RWPE1 (cell line): ENCODE measurements at places on chromosomes 13 and 19.
A peak's percentile ranks its signal among the peaks of the same experiment; 100 is the strongest.

DNA sequence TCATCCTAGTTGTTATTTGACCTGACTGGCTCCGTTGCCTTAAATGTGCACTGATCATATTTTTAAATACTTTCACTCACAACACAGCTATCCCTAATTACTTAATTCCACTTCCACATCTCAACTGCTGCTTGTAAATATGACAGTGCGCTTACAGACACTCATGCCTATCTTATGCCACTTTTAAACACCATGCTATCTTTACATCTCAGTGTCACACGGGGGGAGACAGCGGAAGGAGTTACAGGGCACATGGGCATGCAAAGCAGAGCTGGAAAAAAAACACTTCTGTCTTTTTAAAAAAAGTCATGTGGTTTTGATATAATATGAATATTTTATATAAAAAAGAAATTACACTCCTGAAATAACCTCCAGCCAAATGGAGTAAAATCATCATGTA is 44.1 kb downstream of the SMAD9 start:
- DNase-seq: no peak

DNA sequence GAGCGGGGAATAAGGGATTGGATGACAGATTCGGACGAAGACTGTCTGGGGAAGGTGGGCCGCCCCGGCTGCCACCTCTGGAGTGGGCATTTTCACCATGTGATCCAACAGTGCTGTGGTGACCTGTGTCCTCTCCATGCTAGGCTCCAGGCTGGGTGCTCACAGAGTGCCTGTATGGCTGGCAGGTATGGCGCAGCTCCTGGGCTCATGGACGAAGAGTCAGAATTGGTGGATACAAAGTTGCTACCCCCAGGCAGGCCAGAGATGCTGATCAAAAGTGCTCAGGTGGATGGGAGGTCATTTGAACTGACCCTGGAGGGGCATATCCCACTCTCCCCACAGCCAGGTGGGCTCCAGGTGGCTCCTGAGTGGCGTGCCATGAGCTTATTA is 111.3 kb upstream of the UQCRFS1 start:
- no peak for DNase-seq

- no peak for DNase-seq
Measured at GRCh38 chr13:92197669-92198068, 799.2 kb downstream of the GPC5 start.

DNA sequence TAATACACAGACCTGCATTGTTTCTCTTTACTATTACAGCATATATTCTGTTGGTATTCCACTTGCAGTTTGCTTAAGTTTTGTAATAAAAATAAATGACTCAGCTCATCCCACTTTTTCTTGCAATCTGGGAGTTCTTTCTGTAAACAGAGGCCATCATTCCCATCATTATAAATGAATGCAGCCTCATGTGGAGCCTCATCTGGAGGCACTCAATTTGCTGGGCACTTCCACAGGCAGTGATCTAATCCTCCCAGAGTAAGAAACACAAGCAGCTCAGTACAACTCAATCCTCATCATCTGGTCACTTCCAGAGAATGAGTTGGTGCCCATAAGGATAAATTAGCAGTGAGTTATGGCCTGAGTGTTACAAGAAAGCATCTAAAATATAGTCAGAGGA is 2801.9 kb downstream of the PCDH9 start:
- DNase-seq: no peak

GRCh38 chr19:7856679-7857663 is 17.2 kb downstream of the PRR36 start:
- DNase-seq: no peak

DNA sequence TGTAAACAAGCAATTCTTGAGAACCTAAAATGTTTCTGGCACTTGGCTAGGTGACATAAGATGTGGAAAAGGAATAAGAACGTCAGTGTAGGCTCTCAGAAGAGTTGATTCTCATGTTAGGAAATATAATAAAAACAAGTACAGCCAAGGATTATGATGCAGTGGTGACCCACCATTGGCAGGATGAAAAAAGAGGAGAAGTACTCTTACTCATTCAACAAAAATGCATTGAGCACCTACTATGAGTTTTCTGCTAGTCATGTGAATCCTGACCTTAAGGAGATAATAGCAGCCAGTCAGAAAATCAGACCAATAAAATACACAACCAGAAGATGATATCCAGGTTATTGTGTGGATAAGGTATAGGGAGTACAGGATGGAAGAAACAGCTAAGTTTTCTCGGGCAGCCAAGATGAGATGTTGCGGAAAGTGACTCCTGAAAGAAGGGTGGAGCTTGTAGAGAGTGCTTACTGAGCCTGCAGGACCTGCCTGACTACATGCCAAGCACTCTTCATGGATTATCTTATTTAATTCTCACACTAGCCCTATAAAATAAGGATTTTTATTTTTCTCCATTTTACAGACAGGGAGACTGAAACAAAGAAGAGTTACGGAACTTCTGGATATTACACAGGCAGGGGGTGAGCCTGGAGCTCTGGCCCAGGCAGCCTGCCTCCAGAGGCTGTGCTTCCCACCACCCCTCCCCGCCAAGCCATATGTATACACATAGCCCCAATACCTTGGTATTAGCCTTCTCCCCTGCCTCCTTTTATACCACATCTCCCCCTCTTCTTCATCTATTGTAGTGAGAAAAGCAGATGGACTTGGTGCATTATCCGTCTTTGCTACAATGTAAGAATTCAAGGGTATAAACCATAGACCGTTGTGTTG is 58.0 kb downstream of the TGDS start:
- DNase-seq: no peak

DNA sequence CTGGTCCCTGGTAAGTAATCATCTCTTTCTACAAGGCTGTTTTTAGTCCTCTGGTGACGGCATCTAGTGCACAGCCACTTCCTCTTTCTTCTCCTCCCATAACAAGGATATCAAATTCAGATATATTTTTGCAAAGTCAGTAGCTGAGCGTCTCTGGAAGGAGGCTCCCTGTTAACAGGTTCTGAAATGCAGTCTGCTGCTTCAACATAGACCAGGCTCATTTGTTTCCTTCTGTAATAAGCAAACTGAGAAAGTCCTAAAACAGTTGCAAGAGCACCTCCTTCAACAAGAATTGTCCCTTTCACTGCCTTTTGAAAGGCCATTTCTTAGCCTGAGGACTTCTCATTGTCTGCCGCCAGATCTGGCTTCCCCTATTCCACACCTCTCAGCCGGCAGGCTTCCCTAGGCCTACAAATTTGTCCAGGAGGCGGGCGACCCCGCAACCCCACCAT is 7.4 kb upstream of the ZSCAN5A start:
- no peak for DNase-seq

DNA sequence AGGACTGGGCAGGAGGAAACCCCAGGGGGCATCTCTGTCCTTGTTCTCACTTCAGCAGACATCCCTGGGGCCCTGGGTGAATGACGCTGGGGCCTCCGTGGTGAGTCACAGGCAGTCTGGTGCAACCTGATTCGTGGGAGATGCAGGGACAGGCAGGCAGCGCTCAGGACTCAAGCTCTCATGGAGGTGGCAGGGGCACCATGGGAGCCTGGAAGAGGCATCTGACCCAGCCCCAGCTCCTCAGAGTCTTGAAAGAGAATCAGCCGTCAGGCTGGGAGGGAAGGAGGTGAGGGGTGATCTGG is 14.0 kb upstream of the PTOV1 start:
- DNase-seq: no peak

DNA sequence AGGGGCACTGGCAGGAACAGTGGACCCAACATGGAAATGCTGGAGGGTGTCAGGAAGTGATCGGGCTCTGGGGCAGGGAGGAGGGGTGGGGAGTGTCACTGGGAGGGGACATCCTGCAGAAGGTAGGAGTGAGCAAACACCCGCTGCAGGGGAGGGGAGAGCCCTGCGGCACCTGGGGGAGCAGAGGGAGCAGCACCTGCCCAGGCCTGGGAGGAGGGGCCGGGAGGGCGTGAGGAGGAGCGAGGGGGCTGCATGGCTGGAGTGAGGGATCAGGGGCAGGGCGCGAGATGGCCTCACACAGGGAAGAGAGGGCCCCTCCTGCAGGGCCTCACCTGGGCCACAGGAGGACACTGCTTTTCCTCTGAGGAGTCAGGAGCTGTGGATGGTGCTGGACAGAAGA is 4.1 kb downstream of the KLK2 start:
- no peak for DNase-seq

GRCh38 chr19:7619671-7620441 is 9.5 kb downstream of the XAB2 start:
- DNase-seq: no peak

GRCh38 chr19:56137405-56137804 is 3.7 kb upstream of the ZNF444 start:
- DNase-seq: no peak

GRCh38 chr19:2706251-2706650 is 3.8 kb upstream of the GNG7 start:
- no peak for DNase-seq

GRCh38 chr13:90592943-90593342 is 754.5 kb upstream of the MIR17HG start:
- no peak for DNase-seq

DNA sequence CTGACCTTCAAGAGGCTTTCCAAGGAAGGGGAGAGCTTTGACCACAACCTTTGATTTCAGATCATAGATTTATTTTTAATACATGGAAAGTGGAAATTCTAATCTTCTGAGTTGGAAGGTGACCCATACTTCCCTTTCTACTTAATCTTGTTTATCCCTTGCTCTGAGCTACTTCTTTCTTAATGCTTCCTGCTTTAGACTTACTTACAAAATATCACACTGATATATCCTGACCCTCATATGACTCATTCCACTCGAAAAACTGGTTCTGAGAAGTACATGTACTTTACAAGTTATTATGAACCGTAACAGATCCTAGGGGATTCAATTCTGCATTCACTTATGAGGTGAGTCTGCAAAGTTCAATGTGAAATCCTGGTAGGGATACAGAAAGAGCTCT is 76.2 kb upstream of the IRS2 start:
- peak; percentile 68 for DNase-seq

- no peak for DNase-seq
Measured at GRCh38 chr19:35731779-35732405, 10.4 kb downstream of the IGFLR1 start.

GRCh38 chr13:44242766-44243165 is 130.9 kb upstream of the SERP2 start:
- DNase-seq: no peak

DNA sequence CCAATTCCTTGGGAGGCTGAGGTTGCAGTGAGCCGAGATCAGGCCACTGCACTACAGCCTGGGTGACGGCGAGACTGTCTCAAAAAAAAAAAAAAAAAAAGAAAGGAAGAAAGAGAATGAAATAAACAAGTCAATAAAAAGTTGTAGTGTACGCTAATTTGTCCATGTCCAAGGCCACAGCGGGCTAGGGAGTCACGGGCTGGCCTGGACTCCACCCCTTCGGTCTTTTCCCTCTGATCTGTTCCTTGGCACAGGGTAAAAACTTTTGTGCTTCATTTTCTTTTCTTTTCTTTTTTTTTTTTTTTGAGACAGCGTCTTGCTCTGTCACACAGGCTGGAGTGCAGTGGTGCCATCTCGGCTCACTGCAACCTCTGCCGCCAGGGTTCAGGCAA is 19.4 kb upstream of the MKNK2 start:
- no peak for DNase-seq

GRCh38 chr13:83086088-83086487 is 796.2 kb downstream of the SLITRK1 start:
- DNase-seq: no peak

DNA sequence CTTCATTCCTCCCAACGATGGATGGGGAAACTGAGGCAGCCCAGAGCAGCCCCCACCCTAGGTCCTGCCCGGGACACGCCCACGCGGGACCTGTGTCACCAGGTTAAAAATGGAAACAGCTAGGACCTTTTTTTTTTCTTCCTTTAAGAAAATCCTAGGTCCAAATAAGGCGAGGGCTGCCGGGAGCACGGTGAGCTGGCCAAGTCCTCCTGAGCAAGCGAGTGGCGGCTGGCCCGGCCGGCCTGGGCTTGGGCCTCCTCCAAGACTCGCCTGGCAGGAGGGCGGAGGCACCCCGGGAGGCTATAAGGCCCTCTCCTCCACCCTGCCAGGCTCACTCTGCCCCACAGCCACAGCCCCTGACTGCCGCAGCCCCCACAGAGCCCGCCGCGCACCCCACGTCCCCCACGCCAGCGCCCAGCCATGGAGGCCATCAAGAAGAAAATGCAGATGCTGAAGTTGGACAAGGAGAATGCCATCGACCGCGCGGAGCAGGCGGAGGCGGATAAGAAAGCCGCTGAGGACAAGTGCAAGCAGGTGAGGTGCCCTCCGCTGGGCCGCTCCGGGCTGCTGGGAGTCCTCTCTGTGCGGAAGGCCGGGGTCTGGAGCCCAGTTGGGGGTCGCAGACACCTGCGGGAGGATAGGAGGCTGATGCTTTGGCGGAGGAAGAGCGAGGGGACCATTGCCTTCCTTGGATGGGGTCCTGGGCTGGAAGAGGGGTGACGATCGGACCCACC is 8.9 kb upstream of the TPM4 start:
- peak; percentile 93 for DNase-seq

DNA sequence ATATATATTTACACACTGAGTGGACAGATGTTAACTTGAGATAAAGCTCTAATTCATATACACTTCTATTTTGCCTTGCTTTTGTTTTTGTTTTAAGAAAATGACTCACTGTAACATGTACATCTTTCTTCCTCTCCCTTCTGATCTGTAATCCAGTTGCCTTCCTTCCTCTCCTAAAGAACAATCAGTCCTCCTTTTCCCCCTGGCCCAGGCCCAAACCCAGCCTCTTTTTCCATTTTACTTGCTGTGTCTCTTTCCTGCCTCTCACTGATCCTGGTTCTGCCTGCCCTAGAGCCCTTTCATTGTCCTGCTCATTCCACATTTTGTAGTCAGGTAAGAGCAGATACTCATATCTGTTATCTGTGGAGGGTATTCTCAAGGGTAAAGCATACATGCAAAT is 50.8 kb downstream of the ZAR1L start:
- DNase-seq: no peak

DNA sequence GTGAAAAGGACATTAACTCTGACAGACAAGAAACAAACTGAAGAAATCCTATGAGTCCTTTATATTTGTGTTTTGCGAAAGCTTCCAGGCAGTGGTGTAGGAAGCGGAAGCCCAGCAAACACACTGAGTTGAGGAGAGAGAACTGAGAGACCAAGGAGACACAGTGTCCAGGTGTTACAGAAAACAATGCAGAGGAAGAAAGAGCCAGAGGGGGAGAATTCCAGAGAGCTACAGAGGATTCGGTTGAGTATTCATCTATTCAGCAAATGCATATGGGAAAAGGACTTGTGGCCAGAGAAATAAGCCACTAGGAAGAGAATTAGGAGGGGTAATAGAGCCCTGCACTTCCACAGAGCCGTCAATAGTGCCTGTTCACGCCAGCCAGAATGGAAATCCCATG is 183.5 kb downstream of the LIG4 start:
- DNase-seq: no peak

DNA sequence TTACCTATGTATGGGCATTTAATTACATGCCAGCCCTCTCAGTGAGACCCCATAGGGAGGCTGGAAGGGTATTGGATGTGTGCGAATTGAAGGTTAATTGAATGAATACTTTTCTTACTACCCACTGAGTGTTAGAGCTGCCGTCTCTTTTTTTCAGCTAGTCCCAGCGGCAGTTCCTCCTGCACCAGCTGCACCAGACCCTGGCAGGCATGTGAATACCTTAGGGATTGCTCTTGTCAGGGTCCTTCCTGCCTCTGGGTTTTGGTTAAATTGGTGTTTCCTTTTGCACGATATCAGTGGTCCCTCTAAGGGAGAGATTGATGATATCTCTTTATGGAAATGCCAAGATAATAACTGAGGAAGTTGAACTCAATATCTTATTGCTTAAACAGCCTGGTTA is 9.8 kb upstream of the CXCL17 start:
- no peak for DNase-seq

GRCh38 chr13:44918326-44919103 is 70.8 kb downstream of the NUFIP1 start:
- DNase-seq: peak; percentile 73

- no peak for DNase-seq
Measured at GRCh38 chr13:34964558-34964957, 22.5 kb downstream of the NBEA start.
